NCI-H2029 treated with DMSO at 0.1 percent for 48 hours (cell line): ENCODE measurements at places on chromosomes 2 and 18.

DNA sequence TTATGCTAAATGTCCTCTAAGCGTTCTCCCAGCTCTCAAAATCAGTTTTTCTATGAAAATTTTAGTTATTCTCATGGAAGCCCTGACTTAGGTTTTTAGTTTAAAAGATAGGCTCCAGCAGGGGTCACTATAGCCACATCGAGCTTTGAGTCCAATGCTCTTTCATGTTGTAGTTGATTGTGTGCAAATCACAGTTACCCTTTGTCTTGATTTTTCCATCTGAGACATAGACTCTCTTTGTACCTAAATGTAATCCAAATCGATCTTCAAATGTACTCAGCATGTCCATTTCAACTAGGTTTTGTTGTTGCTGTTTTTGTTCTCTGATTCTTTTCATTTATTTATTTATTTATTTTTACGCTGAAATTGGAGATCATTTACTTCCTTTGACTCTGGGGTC is 26.4 kb upstream of the MSTN start:
- peak; percentile 22 for DNase-seq

DNA sequence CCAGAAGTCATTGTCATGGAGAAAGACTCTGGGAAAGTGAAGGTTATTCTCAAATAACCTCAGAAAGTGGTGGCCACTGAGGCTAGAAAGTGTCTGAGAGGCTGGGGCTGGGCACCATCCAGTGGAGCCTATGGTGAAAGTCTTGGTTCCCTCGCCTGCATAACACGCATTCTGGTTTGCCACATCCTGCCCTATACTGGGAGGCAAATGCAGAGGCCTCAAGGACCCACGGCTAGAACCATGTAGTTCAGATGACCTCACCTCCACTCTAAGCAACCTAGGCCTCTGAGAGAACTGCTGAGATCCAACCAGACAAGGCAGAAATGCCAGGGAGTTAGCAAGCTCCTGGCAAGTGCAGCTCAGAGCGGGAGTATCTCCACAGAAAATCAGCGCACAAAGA is 5.1 kb downstream of the ITGB6 start:
- no peak for DNase-seq

DNA sequence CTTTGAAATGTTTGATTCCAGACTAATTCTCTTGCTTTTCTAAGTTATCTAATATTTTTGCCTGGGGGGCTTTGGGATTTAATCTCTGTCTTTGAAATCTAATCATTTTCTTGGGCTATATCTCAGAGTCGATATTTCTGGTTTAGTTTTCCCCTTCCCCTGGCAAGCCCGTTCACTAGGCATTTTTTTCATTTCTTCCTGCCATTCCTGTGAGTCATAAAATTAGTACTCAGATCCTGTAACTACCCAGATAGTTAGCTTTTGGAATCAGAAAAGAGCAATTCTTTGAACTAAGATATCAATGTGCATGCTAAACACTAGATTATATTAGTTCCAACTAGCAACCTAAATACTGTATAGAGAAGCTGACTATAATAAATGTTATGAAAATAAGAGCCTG is 29.4 kb upstream of the RNF149 start:
- no peak for DNase-seq

GRCh38 chr2:33496150-33496549 is 19.7 kb downstream of the RASGRP3 start:
- DNase-seq = no peak

GRCh38 chr2:3238951-3239841 is 138.4 kb downstream of the EIPR1 start:
- DNase-seq = no peak

DNA sequence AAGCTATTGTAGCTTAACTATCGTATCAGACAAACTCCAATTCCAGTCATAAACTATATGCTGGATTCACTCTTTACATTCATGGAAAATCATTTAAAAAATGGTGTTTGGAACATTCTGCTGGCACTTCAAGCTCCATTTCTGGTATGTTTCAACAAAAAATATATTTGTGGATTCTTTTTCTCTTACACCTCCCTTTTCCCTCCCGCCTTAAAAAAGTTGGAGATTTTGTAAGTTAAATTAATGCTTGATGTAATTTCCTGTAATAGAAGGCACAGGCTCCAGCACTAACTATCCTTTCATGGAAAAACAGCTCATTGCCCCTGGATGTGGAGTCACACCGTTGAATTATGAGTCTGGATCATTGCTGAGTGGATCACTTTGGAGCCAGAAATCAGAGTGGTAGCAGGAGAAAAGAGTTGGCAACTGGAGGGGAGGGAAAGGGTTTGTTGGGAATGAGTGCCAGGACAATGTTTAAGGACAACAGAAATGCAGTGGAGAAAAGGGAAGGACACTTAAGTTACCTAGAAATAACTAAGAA is 102.8 kb downstream of the ICOS start:
- no peak for DNase-seq

GRCh38 chr2:147449323-147449991 is 395.4 kb upstream of the ACVR2A start:
- DNase-seq = peak; percentile 82

- DNase-seq = no peak
Observed at GRCh38 chr2:28404086-28404485, 11.4 kb downstream of the FOSL2 start.

- no peak for DNase-seq
Observed at GRCh38 chr2:68809324-68810240, 61.6 kb downstream of the BMP10 start.

DNA sequence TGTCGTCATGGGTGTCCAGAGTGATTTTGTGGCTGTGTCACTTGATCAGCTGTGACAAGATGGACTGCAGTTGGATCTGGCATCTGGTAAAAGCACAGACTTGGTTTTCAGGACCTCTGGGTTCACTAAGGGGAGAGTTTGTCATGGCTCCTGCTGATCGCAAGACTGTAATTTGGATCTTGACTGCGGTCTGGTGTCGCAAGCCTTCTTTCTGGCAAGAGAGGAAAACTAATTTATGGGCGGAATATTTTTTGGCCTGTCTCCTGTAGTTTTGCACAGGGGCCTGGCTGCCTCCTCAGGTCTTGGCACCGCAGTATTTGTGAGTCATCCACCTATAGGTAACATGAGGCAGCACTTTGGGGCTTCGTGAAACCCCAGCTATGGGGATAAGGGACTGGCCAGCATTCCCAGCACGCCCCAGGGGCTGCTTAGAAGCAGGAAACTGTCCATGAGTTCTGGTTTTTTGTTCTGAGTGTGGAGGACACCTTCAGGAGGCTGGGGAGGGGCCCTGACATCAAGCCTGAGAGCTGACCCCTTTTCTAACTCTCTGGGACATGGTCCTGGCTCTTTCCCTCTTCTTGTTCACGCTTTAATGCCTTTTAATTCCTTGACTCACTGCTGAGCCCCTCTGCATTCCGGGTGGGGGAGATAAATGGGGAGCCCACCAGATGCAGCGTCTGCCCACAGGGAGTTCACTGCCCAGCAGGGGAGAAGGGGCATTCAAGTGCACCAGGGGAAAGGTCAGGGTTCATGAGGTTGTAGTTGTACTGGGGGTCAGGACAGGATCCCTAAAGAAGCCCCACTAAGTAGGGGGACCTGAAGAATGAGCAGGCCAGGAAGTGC is 12.2 kb downstream of the SH3BP4 start:
- no peak for DNase-seq

GRCh38 chr2:96663829-96664228 is 21.3 kb downstream of the FER1L5 start:
- DNase-seq = no peak

GRCh38 chr2:176653479-176654443 is 384.5 kb downstream of the MTX2 start:
- DNase-seq = peak; percentile 48

DNA sequence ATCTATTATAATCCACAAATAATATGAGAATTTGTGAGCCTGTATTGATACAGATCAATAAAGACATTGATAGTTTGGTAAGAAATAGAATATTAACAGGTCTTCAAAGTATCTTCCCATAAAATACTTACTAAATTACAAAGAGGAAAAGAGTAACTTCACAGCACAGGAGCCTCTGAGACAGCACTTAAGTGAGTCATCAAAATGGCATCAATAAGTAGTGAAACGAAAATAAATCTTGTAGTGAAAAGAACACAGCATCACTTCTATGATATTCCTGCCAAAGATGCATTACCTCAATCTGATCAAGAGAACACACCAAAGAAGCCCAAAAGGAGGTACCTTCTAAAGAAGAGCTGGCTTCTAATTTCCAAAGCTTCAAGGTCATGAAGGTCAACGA is 116.4 kb downstream of the CBLN2 start:
- no peak for DNase-seq

GRCh38 chr2:224133387-224133786 is 94.3 kb upstream of the SERPINE2 start:
- DNase-seq = no peak
